ENCODE measurements at places on chromosomes 7 and 10.

DNA sequence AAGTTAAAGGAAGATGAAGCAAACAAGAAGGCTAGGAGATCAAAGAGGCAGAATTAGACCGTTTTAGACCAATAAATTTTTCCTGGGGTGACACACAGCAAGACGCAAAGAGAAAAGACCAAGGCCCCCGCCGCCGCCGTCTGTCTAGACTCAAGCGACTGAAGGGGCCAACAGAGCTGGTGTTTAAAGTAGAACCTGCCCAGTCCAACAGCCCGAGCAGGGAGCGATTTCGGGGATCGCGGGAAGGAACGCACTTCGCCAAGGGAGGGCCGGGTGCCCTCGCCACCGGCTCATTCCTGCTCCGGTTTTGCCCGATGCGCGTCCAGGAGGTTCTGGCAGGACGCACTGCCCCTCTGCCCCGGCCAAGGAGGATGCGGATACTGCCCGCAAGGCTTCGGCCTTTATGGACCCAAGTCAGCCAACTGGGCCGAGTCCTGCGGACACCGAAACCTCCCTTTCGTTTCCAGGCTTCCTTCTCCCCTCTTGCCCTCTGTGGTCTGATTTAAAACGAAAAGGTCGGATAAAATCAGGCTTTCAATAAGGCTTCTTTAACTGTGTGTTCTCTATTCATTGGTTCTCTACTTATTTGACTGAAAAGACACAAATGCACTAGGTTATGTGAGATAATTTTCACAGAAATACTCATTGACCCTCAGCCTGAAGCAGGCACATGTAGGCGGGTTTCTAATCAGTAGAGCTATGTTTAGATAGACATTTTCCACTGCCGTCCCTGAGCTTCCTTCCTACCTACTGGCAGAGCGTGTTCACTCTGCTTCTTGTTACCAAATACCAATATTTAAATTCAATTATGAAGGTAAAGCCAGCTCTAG is 2.2 kb upstream of the HOXA7 start:
- no peak for DNase-seq

GRCh38 chr10:88236121-88236743 is 346.9 kb downstream of the RNLS start:
- DNase-seq = peak; percentile 55

- DNase-seq = no peak
Measured at GRCh38 chr7:85081846-85082245, 105.0 kb downstream of the SEMA3D start.

- no peak for DNase-seq
Measured at GRCh38 chr7:111137296-111138192, 46.6 kb downstream of the LRRN3 start.

DNA sequence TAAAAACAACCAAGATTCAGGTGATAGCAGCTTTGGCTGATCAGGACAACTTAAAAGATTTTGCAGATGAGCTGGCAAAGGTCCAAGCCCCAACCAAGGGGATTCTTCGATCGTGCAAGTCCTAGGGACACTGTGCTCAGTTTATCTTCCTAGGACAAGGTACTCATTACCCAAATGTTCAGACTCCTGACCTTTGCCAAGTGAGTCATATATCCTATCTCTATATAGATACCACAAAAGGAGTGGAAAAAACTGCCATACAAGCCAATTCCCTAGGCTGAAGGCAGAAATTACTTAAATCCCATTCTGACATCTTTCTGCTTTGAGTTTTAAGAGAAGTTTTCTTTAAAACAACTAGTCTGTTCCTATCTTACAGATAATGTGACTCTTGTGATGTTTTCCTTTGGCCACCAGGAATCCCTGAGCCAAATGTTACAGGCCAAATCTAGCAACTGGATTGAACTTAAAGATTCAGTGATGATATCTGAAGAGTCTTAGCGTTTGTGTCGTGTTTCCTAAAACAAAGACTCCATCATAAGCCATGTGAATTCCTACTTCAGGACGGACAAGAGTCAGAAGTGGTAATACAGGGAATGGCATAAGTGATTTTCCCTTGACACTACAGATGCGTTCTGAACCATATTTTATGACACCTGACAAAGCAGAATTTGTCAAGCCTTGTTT is 142.6 kb upstream of the ASAH2 start:
- DNase-seq = no peak

- DNase-seq = no peak
Measured at GRCh38 chr10:121764233-121764942, 163.4 kb downstream of the ATE1 start.

- no peak for DNase-seq
Measured at GRCh38 chr7:3504384-3504783, 203.3 kb downstream of the SDK1 start.

DNA sequence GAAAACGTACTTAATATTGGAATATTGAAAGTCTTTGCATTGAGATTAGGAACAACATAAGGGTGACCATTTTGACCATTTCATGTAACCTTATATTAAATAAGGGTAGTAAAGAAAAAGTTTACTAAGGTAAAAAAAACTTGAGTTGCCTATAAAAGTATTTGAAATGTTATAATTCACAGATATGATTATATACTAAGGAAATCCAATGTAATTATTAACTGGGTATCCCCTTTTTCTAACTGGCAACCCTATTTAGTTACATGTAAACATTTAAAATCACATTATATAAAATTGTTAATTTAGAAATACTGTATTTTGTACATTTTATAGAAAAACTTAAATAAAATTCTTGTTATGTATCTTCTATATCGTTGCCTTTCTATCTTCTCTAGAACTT is 64.2 kb downstream of the TRIM24 start:
- no peak for DNase-seq

- DNase-seq = no peak
Measured at GRCh38 chr7:18426564-18427226, 68.9 kb upstream of the HDAC9 start.

DNA sequence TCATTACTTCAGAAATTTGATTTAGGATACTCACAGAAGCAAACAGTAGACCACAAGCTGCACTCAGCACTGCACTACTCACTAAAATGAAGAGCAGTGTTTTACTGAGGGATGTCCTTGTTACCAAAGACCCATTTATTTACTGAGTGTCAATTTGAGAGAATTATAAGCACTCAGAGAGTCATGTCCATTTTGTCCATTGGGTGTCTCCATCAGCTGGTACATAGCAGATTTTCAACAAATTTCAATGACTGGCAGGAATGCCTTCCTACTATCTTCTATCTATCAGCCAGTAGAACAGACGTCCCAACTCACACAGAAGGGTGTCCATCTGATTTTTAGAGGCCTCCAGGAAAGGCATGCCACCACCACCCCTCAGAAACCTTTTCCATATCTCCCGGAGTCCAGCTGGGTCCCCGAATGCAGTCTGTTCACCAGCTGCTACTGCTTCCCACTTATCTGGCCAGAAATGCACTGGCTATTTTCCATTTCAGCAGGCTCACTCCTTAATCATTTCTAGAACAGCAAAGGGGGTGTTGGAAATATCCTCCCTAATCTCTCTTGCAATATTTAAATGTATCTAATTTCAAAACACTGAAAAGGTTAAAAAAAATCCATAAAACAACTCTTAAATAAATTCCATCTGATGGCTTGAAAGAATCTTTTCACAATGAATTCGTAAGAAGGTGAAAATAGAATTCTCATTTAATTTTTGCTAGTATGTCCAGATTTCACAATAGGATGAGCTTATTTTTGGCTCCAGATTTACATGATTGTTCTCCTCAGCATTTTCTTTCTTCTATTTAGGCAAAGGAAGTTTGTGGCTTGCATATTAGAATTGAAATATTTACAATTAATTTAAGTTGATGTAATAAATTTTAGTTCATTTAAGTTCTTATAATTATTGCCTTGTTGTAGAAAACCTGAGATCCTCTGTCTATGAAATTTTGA is 1164.0 kb upstream of the CELF2 start:
- DNase-seq = no peak

DNA sequence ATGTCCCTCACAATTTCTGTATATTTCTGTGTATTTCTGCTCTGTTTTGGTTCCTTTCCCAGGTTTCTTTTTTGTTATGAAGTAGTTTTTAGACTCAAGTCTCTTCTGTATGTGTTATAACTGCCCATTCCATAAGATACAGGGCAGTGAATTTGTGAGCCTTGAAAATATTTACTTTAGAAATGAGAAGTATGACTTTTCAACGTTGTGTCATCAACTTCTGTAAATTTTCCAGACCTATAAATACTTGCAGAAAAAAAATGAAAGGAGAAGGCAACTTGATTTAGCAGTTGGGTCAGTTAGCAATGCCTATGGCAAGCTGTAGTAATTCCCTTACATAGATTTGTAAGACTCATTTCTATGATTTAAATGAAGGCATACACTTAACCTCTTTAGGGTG is 11.5 kb downstream of the EGFR start:
- DNase-seq = no peak

DNA sequence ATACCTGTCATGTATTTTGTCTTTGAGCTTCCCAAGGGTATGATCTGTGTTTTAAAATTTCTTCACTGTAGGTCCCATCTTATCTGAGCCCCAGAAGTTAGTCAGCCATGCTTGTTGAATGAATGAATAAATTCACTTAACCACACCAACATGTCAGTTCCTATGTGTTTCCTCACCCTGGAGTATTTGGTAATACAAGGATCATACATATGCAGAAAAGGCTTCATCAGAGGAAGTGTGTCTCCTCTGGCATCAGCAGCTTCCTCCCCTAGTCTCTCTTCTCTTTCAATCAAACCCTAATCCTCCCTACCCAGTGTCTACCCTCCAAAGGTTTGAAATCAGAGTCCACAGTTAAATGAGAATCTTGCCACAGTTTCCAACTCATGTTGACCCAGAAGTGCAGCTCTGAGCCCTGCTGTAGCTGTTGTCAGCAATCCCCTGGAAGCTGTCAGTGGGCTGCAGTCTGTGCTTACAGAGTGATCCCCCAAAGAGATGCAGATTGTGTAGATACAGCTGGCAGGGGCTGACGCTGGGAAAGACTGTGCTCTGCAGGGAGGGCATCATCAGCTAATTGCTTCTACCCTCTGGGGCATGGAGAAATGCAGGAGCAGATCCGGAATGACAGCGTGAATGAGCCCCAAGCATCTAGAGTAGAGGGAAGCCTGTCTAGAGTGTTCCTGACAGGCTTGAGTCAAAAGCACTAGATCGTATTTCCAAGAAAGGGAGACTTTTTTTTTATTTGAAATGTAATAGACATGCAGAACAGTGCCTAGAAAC is 105.0 kb upstream of the WDR11 start:
- no peak for DNase-seq

DNA sequence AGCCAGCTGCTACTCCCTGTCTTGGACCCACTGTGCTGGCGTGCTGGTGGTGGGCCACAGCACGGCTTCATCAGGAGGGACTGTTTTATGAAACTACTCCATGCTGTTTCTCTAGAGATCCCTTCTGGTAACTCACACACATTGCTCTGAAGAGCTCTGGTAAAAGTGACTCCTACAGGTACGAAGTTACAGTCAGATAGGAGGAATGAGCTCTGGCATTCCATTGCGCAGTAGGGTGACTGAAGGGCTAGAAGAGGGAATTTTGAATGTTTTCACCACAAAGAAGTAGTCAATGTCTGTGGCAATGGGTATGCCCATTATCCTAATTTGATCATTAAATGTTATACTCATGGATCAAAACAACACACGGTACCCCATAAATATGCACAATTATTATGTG is 609 bp downstream of the MAT1A start:
- no peak for DNase-seq

- DNase-seq = no peak
Measured at GRCh38 chr10:132381741-132382140, 15.3 kb upstream of the PWWP2B start.

DNA sequence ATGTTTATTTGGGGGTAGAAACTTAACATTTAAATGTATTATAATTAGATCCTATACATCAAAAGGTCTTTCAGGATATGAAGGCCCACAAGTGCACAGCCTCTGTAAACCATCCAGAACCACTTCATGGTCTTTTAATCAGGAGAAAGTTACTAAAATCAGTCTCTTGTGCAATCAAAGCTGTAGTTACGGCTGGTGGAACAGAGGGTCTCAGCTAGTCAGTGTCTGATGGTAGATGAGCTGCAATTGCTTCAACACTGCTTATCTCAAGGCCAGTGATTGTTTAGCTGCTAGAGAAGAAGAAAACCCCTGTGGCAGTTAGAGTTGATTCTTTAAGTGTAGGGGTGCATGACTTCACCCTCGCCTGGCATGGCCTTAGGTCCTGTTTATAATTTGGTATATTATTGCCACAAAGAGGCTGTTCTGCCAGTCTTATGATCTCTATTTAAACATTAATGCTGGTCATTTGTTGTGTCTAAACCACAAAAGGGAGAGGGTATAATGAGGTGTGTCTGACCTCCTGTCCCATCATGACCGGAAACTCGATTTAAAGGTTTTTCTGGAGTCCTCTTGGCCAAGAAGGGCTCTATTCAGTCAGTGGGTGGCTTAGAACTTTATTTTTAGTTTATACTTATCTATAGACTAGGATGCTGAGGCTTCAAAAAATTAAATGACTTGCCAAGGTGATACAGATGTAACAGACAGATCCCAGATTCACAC is 21.3 kb downstream of the MSRB2 start:
- DNase-seq = no peak

DNA sequence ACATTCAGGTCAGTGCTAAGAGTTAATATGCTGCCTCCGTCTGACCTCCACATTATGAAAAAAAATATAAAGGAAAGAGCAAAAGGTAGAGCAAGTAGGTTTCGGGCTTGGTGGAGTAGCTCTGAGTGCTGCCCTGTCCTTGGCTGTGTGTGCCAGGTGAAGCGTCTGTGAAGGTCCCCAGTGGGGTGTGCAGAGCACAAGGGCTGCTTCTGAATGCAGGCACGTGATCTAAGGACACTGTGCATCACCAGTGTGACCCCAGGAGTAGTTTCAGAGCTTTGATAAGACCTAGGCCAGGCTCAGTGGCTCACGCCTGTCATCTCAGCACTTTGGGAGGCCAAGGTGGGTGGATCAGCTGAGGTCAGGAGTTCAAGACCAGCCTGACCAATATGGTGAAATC is 36.0 kb downstream of the KLF6 start:
- DNase-seq = no peak

DNA sequence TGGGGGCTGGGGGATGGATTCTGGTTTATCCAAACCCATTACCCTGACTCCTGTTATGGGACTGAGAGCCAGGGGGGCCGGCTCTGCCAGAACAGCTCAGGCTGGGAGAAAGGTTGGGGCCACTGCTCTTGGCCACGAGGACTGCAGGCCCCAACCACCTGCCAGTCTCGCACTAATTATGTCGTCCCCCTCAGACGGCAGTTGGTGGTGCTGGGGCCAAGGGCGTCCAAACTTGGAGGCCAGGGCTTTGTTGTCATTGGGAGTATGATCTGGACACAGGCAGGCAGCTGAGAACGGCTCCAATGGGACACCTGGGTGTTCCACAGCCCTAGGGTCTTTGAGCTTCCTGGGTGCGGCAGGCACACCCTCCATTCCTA is 34.7 kb downstream of the DRGX start:
- DNase-seq = no peak

- no peak for DNase-seq
Measured at GRCh38 chr7:23096518-23097290, 8.9 kb upstream of the KLHL7 start.

DNA sequence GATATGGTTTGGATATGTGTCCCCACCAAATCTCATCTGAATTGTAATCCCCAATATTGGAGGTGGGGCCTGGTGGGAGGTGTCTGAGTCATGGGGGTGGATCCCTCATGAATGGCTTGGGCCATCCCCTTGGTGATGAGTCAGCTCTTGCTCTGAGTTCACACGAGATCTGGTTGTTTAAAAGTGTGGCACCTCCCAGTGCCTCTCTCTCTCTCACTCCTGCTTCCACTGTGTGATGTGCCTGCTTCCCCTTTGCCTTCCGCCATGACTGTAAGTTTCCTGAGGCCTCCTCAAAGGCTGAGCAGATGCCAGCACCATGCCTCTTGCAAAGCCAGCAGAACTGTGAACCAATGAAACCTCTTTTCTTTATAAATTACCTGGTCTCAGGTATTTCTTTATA is 4.8 kb upstream of the GCK start:
- DNase-seq = no peak

- DNase-seq = no peak
Measured at GRCh38 chr10:11183015-11183414, 165.3 kb downstream of the CELF2 start.
